Stimulated activated CD8-positive, alpha-beta memory T cell treated with anti-CD3 and anti-CD28 coated beads, Interleukin-15, amount 100 ng/mL, for 1 hour (primary cell): ENCODE measurements at places on chromosomes 16 and 17.

DNA sequence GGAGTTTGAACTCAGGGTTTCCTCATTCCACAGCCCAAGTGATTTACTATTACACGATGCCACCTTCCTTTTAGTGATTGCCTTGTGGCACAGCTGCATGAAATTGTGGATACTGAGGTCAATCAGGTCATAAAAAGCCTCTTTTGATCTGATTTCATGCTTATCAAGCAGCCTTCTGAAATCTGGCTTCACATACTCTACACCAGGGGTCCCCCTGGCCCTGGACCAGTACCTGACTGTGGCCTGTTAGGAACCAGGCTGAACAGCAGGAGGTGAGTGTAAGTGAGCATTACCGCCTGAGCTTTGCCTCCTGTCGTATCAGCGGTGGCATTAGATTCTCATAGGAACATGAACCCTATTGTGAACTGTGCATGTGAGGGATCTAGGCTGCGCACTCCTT is 13.8 kb downstream of the SLFN5 start:
- no peak for DNase-seq

- DNase-seq: no peak
These were observed 530 bp downstream of the GSG1L start for GRCh38 chr16:28062847-28063521.

DNA sequence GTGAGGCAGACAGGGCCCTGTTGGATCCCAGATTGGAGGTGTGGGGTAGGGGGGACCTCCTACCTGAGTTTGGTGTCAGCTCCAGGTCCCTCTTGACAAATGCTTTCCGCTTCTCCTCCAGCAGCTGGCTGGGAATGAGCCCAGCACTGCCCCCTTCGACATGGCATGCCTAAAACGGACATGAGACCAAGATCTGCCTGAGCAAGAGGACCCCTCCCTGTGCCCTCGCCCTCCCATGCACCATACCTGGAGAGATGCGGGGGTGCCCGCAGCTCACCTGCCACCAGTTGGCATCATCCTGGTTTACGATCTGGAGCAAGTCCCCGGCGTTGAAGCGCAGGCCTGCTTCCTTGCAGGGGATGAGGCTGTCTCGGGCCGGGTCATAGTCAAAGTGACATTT is 26.2 kb downstream of the MPP2 start:
- DNase-seq: no peak

GRCh38 chr16:81650982-81651562 is 128.0 kb upstream of the PLCG2 start:
- no peak for DNase-seq

DNA sequence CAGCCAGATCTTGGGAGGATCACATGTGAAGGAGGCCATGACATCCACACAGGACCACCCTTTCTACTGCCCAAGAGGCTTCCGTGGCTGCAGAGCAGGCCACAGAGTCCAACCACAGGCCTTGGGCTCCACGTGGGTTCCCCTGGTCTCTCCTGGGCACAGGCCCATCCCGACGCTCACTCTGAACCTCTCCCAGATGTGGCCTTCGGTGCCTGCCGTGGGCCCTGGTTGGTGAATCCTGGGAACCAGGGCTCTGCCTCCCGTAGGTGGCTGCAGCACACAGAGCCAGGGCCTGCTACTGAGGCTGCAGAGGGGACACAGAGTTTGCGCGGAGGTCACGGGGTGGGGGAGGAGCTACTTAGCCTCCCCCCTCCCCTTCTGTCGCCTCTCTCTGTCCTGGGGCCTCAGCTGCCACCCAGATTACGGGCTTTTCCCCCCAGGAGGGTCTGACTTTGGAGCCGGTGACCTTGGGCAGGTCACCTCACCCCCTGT is 55.3 kb downstream of the ZFPM1 start:
- no peak for DNase-seq

GRCh38 chr17:74601944-74602572 is 10.0 kb upstream of the CD300LD start:
- no peak for DNase-seq

DNA sequence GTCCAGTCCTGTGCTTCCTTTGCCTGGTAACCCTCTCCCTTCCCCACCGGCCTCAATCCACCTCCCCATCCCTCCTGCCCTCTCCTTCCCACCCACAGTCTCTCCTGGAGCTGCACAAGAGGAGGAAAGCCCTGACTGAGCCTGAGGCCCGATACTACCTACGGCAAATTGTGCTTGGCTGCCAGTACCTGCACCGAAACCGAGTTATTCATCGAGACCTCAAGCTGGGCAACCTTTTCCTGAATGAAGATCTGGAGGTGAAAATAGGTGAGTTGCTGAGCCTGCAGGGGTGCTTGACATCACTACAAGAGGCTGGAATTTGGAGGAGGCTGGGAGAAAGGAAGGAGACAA is 1.3 kb downstream of the PLK1 start:
- DNase-seq: no peak

DNA sequence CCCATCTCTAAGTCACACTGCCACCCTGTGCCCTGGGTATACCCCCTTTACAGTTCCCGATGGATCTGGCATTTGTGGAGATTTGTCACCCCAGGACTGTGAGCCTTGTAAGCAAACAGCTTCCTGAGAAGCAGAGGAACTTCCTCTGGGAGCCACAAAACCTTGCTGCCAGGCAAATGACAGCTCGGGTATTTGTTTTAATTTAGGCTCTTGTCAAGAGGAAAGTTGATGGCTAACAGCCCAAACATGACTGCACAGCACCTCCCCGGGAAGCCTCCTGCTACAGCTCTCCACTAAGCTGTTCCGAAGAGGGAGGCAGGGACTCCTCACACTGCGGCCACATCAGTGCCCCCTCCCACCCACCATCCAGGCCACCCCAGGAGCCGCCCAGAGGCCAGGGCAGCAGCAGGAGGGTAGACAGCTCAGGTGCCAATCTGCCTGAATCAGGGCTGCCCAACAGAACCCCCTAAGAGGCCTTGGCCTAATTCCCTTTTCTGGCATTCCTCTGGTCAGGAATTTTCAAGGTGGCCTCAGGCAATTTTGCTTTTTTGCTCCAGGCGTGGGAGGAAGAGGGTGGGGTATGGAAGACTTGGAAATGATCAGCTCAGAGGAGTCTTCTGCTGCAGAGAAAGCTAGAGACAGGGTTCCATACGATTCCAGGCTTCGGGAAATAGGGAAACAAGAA is 2.6 kb downstream of the ABR start:
- no peak for DNase-seq

GRCh38 chr16:17802571-17802970 is 331.8 kb upstream of the XYLT1 start:
- DNase-seq: no peak

DNA sequence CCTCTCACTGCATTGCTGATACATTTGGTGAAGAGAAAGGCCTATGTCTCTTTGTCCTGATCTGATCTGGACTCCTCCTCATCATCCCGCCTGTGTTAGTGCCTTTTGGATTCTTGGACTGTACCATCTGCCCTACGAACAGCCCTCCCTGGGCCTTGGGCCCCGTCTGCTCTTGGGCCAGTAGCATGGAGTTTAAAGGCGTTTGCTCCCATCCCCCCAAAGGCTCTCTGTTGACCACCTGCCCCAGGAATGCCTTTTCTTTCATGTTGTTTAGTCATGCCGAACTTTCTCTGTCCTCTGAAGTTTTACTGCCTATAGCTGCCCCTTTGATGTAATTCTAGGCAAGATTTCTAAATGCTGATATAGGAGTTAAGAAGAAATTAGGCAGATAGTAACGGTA is 30.9 kb upstream of the MEAK7 start:
- DNase-seq: no peak

DNA sequence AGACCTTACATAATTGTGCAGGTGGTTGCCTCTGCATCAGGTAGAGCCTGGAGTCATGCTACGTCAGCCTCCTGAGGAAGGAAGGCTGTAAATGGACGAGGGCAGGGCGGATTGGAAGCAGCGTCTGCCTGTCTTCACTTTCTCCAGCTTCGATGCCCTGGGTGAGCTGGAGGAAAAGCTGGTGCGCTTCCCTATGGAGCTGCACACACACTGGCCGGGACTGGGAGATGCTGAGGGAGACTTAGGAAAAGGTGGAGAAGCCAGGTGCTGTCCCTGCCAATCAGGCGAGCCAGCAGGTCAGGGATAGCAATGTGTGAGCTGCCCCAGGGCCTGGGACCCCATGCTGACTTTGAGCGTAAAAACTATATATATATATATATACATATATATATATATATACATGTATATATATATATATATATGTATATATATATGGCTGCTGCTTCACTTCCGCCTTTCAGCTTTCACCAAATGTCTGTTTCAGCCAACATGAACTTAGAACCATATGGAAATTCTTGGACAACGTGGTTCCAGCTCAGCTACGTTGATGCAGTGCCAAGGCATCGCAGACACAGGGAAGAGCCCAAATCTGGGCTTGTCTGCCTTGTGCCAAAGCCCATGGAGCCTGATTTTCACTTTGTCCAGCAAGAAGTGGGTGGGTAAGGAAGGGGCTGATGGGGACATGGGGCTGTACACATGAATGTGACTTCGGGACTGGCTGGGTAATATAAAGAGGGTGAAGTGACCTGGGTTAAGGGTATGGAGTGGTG is 71.5 kb upstream of the NKD1 start:
- no peak for DNase-seq

DNA sequence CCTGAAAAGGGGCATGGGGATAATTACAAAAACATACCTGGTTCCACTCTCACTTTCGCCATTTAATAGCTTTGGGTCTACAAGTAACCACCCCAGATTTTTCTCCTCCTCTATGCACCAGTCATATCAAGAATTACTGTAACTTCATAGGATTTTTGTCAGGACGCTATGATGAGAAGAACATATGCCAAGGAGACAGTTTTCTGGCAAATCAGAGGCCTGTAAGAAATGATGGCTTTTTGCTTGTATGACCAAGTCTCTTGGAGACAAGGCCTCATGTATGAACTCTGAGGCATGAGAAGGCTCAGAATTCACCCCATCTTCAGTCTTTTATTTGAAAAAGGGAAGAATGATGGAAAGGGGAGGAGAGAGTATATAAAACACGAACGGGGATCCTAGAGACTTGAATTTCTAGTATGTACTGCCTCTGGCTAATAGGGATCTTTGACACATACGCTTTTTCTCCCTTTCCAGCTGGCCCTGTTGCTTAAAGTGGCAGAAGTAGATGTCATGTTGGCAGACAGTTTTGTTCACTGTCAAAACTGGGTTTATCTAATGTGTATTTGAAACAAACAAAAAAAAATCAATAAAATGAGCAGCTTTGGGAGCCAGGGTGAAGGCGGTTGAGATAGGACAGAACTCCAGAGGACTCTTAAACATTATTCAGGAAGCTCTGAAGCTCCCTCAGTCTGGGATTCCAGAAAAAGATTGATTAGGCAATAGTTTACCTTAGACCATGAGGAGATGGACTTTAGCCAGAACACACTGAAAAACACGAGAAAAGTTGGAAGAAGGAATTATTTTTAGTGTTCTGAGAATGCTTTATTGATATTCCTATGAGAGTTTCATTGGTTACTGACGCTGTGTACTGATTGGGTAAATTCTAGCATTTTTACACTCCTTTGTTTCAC is 656.6 kb downstream of the WWOX start:
- no peak for DNase-seq

GRCh38 chr16:21598701-21599121 is 666 bp upstream of the METTL9 start:
- DNase-seq: no peak

- no peak for DNase-seq
These were observed 264.0 kb downstream of the ENGASE start for GRCh38 chr17:79338604-79339003.

DNA sequence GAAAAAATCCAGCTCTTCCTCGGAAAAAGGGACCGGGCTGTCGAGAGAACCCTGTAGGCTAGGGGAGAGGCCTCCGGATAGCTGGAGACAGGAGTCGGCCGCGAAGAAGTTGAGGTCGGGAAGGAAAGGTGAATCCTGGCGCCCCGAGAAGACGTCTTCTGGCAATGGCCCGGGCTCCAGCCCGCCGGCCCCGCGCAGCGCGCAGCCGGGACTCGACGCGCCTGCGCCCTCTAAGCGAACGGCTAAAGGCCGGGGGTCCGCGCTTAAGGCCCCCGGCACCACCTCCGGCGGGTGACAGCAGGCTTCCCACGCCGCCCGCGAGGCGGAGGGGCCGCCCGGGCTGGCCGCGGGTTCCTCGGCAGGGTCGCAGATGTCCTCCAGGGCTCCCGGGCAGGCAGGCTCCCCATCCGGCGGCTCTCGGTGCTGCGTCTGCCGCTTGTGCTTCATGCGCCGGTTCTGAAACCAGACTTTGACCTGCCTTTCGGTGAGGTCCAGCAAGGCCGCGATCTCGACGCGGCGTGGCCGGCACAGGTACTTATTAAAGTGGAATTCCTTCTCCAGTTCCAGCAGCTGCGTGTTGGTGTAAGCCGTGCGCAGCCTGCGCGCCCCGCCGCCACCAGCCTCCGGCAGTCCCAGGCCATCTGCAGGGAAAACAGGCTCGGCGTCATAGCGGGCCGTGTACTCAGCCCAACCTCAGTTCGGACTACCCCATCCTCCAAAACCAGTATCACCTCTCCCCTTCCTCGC is 1.6 kb downstream of the HOXB2 start:
- DNase-seq: no peak

DNA sequence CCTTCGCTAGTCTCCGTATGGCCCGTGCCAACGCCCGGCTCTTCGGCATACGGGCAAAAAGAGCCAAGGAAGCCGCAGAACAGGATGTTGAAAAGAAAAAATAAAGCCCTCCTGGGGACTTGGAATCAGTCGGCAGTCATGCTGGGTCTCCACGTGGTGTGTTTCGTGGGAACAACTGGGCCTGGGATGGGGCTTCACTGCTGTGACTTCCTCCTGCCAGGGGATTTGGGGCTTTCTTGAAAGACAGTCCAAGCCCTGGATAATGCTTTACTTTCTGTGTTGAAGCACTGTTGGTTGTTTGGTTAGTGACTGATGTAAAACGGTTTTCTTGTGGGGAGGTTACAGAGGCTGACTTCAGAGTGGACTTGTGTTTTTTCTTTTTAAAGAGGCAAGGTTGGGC is 2.5 kb downstream of the RPL13 start:
- no peak for DNase-seq

DNA sequence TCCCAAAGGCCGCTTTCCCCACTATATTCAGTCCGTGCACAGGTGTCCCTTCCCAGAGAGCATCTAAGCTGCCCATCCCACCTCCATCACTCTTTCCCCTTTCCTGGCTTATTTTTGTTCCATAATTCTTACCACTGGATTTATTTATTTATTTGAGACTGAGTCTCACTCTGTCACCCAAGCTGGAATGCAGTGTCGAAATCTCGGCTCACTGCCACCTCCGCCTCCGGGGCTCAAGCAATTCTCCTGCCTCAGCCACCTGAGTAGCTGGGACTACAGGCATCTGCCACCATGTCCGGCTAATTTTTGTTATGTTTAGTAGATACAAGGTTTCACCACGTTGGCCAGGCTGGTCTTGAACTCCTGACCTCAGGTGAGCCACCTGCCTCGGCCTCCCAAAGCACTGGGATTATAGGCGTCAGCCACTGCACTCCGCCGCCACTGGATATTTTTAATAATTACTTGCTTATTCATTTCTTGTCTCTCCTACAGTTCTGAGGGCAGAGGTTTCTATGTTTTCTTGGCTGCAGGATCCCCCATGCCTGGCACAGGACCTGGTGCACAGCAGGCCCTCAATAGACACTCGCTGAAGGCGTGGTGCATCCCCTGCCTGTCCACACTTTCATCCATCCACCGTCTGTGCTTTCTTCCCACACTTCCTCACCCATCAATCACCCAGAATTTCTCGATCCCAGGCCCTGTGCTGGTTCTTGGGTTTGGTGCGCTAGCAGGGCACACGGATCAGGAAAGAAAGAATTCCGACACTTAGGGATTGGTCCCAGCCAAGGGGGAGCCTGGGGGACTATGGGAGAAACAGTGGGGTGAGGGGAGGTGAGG is 9.9 kb upstream of the ADGRG1 start:
- DNase-seq: no peak

- DNase-seq: no peak
These were observed 107.1 kb downstream of the RAP1GAP2 start for GRCh38 chr17:2903193-2903974.
